Hepatic stellate cell (primary cell): ENCODE measurements at places on chromosomes 6 and 20.
A peak's percentile ranks its signal among the peaks of the same experiment; 100 is the strongest.

GRCh38 chr20:6994452-6994851 is 227.0 kb downstream of the BMP2 start:
- no peak for DNase-seq

- DNase-seq: no peak
Measured at GRCh38 chr6:106256201-106256968, 69.2 kb downstream of the ATG5 start.

DNA sequence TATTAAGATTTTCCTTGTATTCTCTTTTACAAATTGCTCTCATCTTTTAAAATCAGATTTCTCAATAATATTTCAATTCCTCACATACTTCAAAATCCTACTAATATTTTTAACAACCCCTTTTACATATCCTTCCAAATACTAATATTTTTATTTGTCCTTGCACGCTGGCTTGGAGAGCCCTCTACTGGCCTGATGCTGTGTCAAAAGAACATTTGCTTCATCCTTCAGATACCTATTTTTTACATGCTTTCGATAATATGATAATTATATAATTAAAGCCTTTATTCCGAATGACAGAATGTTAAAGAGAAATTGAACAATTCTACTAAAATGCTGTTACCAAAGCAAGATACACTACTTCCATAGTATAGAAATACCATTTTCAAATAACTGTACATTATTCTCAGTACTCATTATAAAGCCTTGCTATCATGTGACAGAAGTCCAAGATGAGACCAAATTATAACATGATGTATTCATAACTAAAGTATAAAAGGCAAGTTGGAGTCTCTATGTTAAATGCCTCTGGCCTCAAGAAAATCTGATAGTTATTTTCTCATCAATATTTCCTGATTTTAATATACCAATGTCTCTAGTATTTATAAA is 39.0 kb upstream of the PLN start:
- peak; percentile 4 for DNase-seq

GRCh38 chr6:164832410-164832809 is 477.0 kb downstream of the C6orf118 start:
- DNase-seq: no peak

- DNase-seq: no peak
Measured at GRCh38 chr20:44039147-44039546, 124.5 kb downstream of the TOX2 start.
